Kasumi-1 (cell line): ENCODE measurements at places on chromosomes 3 and 15.

DNA sequence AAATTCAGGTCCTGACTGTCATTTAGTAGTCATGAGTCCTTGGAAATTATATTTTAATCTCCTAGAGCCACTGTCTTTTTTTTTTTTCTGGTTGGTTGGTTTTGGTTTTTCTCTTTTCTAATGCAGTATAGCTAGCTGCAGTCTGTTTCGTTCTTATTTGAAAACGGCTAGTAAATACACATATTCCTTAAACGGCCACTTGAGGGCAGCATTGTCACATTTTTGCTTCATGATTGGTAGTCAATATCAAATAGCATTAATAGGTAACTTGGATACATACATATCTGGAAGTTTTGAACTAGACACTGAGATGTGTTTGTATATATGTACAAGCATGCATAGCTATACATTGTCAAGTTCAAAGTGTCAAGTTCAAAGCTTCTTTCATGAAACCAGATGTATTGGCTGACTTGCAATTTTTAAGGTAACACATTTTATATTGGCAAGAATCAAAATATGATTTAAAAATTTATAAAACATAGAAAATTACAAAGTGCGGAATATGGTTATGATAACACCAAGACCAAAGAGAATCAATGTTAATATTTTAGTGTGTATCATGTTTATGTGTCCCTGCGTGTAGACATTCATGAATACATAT, 22.5 kb downstream of the GABRA5 start:
- DNase-seq = peak; percentile 29

- DNase-seq = no peak
These were observed 427.3 kb upstream of the ZNF717 start for GRCh38 chr3:76212679-76213078.

DNA sequence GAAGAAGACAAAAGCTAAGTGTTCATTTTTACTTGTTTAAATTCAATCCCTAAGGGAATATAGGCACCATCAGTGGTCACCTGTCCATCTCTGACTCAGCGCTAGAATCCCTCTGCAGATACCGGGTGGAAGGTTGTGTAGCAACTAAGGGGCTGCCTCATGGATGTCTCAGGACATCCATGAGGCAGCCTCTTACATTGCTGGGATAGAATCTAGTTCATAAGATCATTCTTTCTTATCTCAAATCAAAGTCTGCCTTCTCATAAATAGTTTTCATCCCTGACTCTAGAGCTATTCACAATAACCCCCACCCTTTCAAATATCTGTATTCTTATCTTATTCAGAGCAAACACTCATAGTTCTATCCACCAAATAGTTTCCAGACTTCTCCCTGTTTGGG, 38.1 kb downstream of the HSPBAP1 start:
- no peak for DNase-seq

GRCh38 chr3:47266709-47267489, 15.7 kb downstream of the KIF9 start:
- peak; percentile 87 for DNase-seq

DNA sequence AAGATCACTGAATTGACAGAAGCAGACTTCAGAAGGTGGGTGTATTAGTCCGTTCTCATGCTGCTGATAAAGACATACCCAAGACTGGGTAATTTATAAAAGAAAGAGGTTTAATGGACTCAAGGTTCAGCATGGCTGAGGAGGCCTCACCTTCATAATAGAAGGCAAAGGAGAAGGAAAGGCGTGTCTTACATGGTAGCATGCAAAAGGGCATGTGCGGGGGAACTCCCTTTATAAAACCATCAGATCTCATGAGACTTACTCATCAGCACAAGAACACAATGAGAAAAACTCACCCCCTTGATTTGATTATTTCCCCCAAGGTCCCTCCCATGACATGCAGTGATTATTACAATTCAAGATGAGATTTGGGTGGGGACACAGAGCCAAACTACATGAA, 416.3 kb upstream of the EPHA3 start:
- DNase-seq = no peak

GRCh38 chr3:29167180-29167579, 113.7 kb upstream of the RBMS3 start:
- DNase-seq = no peak

GRCh38 chr3:23685541-23686258, 120.1 kb upstream of the UBE2E1 start:
- DNase-seq = peak; percentile 26

DNA sequence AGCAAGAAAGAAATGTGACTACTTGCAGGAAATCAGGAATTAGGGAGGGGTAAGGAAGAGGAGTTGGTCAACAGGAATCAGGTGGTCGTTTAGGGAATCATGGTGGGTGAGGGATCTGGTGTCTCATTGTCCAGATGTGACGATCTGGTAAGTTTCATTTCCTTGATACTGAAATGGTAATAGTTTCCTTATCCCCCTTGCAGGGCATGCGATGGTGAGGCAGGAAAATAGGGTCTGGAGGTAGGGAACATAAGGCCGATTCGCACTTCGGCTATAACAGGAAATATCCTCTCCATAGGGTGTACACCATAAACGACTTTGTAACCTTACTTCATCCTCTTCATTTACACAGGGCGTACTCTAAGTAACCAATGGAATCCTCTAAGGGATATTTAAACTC, 574 bp upstream of the LRRC34 start:
- peak; percentile 60 for DNase-seq

DNA sequence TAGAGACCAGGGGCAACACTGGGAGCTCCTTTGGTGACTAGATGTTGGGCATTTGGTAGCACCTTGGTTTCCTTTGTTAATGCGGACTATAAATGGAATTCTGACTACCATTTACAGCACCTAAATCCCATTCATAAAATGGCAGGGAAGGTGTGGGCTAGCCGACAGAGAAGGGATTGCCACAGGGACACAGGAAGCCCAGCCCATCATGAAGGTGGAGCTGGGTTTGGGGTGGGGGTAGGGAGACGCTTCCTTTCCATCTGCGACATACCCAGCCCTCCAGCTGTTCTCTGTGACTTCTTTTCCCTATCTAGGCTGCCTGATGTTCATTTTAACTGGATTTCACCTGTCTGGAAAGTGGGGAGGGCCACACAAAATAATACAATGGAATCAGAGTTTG, 21.0 kb downstream of the ABHD2 start:
- no peak for DNase-seq

DNA sequence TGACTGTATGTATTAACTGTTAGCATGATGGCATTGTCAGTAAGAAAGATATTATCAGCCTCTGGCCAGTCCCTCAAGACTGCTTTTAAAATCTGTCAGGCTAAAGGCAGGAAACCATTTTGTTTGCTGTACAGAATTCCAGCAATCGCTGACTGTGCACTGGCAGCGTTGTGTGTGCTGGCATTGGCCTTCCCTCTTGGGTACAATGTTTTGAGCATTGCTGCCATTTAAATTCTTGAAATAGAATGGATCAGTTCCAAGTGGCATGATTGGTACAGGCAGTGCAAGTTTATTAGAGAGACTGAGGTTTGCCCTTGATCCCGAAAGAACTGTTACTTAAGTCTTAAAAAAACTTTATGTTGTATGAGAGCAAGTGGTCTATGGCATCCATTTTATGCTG, 788.7 kb downstream of the OTOL1 start:
- no peak for DNase-seq
